Left hindlimb (tissue), 1 donor: ENCODE measurements at places on chromosomes 3 and 15.

DNA sequence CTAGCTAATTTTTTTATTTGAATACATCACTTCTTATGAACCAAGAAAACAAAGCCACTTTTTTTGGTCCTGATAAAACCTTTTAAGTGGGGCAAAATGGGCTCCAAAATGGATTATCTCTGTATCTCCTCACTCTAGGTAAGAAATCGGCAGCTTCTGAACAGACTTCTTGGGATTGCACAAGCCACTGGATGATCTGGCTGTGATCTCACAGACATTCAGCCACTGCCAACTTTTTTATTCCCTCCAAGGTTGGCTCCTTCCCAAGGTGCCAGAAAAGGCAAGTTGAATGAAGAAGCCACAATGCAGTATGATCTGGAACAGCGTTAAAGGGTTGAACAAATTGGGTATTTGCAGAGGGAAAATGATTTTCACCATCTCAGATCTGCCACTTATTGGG is 73.2 kb downstream of the PRICKLE2 start:
- DNase-seq, result no peak

DNA sequence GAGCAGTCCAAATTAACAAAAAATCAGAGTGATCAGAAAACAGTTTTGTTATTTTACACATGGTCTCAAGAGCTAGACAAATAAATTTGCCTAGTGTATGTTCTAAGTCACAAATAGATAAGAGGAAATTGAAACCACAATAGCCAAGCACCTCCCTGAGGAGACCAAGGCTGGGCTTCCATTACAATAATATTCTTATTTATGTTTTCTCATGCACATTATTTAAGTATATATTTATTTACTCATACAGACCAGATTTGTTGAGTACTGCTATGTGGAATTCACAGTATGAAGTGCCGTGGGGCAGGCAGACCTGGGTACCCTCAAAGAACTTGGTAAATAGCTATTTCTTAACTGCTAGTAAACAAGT is 242.3 kb upstream of the ICE2 start:
- no peak for DNase-seq

GRCh38 chr3:81164806-81165205 is 596.6 kb downstream of the GBE1 start:
- no peak for DNase-seq

- no peak for DNase-seq
These were observed at the start of gene LHFPL4 for GRCh38 chr3:9553021-9553947. Gene LHFPL4 (minus strand): TSS chr3:9553822. CDS start chr3:9552679, 1,143 bp downstream.

DNA sequence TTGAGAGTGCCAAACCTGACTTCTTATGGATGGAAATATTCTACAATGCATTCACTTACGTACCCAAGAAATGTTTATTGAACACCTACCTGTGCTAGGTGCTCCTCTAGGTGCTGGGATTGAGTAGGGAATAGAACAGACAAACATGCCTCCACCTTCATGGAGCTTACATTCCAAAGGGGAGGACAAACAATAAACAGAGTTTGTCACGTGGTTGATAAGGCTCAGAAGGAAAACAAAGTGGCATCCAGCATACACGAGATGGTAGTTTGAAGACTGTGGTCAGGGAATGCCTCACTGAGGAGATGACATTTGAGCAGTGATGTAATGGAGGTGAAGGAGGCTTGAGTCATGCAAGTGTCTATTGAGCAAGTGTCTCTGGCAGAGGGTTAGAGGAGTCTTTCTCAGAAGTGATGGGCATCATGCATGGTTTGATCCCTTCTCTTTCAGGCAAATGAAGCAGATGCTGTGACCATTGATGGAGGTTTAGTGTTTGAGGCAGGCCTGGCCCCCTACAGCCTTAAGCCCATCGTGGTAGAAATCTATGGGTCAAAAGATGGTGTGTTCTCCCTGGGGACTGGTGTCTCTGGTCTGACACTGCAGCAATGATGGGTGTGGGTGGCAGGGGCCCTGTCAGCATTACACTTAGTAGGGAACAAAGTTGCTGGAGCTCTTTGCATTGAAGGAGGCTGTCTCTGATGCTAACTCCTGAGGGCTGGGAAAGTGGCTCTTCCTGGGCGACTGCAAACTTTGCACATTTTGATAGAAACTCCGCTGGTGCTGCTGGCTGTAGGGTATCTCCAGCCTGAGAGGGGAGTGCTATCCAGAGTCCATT is 29.7 kb upstream of the TOPBP1 start:
- DNase-seq, result no peak

DNA sequence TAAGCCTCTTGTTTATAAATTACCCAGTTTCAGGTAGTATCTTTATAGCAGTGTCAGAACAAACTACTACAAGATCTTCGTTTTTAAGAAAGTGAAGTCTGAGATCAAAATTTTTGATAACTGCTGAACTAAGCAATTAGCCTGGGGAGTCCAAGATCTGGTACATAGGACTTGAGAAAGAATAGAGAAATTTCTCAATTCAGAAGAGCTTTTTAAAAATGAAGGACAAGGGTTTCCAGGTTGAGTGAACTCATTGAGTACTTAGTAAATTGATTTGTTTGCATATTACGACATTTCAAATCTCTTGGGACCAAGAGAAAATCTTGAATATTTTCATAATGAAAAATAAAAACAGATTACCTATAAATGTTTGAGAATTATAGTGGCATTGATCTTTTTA is 386.6 kb upstream of the THRB start:
- no peak for DNase-seq

GRCh38 chr3:137121704-137122314 is 164.0 kb downstream of the IL20RB start:
- no peak for DNase-seq

DNA sequence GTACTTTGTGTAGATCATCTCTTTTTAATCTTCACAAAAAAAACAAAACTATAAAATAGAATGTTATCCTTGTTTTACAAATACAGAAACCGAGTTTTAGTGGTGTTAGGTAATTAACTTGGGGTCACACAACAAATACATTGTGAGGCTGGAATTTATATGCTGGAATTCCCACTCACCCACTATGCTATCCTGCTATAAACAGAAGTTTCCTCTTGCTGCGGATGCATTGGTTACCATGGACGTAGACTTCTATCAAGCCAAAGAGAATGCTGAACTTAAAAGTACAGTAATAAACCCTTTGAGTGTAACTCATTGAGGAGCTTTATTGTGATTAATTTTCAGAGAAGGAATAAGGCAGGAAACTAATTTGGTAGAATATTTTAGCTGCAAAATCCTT is 9.2 kb downstream of the SNAP23 start:
- no peak for DNase-seq

GRCh38 chr3:138398791-138399575 is 35.4 kb upstream of the ESYT3 start:
- no peak for DNase-seq

- no peak for DNase-seq
These were observed 148.2 kb upstream of the TOPAZ1 start for GRCh38 chr3:44093531-44093930.

DNA sequence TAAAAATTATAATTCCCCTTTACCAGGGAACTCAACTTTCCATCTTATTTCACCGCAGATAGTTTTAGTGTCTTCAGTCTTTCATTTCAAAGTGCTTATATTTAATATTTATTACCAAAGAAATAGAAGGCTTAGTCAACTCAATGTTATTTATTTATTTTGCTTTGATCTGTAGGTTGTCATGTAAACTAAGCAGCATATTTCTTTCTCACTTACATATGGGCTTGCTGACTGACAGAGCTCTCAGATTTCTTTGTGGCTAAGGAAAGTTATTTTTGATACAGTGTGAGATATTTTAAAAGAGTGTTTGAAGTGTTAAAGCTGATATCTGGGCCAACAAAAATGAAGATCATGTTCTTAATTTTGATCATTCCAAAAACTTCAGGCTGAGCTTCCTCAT is 331.4 kb downstream of the ROBO1 start:
- DNase-seq, result no peak

- no peak for DNase-seq
These were observed 151.1 kb downstream of the CTNNB1 start for GRCh38 chr3:41350441-41350840.

DNA sequence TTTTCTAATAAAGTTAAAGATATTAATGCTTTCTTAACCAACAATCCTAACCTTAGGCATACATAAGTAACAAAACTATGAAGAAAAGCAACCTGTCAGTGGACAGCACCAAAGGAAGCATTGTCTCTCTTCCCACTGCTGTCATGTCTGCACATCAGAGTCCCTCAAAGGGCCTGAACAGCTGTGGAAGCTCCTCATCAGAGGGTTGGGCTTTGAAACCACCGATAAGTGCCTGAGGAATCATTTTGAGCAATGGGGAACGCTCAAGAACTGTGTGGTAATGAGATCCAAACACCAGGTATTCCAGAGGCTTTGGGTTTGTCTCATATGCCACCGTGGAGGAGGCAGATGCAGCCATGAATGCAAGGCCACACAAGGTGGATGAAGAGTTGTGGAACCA is 182.5 kb downstream of the FMN1 start:
- no peak for DNase-seq

GRCh38 chr3:51398595-51399310 is 7.7 kb downstream of the RBM15B start:
- DNase-seq, result no peak

GRCh38 chr15:31472636-31473384 is 146.2 kb downstream of the KLF13 start:
- peak; percentile 56 for DNase-seq

DNA sequence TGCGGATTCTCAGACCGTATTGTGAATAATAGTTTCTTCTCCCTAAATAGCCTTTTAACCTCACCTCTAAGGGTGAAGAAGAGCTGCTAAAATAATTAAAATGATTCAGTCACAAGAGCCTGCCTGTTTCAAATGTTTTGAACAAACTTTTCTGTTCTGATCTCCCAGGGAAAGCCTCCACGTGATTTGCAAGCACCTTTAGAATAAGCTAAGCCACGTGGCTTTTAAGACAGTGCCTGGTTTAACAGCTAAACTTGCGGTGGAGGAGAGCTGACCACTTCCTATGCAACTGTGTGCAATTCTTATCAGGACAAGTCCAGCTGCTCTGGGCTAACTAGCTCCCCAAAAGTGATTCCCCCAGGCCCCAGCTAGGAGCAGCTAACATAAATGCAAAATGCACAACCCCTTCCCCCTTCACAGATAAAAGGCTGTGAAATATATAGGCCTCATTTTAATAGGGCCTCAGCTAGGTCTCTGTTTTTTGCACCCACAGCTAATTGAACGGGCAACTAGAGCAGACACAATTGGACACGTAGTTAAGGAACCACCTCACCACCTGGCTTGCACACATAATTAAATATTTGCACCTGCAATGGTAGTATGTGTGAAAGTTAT is 401.2 kb upstream of the NR2F2 start:
- no peak for DNase-seq

- DNase-seq, result no peak
These were observed 641.8 kb downstream of the NTRK3 start for GRCh38 chr15:87614704-87615103.

- no peak for DNase-seq
These were observed 15.0 kb upstream of the KCNMB3 start for GRCh38 chr3:179265875-179266274.

DNA sequence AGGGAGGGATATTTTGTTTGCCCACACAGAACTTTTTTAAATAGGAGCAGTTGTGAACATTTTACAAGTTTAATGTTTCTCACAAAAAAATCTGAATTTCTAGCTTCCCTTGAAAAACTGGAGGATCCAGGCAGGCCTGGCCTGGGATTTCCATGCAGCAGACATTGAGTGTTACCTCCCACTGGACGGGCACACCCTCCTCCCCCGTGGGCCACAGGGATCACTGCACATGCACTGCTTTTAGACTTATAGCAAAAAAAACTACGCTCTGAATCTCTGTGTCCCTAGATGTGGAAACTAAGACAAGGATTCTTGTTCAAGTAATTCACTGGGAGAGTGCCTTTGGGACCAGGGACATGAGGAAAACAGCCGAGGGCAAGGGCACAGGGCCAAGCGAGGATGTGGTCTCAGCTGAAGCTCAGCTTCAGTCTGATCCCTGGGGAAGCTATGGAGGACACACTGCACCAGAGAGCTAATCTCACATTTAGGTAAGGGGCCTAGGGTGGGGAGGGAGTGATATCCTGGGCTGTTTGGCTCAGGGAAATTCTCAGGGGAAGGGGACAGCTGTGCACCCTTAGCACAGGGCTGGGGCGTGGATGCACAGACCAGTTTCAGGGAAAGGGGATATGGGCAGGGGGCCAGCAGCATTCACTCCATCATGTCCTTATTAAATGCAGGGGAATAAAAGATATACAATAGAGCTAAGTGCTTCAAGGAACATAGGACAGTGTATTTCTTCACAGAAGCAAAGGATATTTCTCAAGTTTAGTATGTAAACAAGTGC is 46.0 kb downstream of the FSIP1 start:
- DNase-seq, result peak; percentile 53

GRCh38 chr15:98996624-98997023 is 11.0 kb downstream of the PGPEP1L start:
- DNase-seq, result no peak

- DNase-seq, result no peak
These were observed 9.0 kb upstream of the UACA start for GRCh38 chr15:70772402-70772801.

DNA sequence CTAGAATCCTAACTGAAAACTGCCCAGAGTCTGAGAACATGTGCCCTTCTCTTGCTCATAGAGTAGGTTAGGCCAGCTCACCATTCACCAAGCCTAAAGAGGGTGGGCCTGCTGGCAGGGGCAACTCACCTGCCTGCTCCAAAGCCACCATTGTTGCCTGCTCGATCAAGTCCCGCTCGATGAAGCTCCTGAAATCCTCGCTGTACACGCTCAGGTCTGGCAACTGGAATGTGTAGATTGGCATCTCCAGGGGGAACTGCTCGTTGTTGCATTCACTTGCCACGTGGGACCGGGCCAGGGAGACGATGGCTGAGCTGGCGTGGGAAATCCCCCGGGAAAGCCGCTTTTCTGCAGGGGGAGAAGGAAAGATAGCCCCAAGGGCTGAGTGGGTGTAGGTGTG is 232.2 kb downstream of the KLF13 start:
- DNase-seq, result no peak

- no peak for DNase-seq
These were observed 8.7 kb upstream of the GPD1L start for GRCh38 chr3:32097768-32098167.

- no peak for DNase-seq
These were observed 52.6 kb downstream of the ARNT2 start for GRCh38 chr15:80456517-80457492.

GRCh38 chr3:196323016-196323415 is 5.0 kb upstream of the DYNLT2B start:
- no peak for DNase-seq

GRCh38 chr3:136262559-136262958 is 12.4 kb downstream of the PCCB start:
- no peak for DNase-seq

DNA sequence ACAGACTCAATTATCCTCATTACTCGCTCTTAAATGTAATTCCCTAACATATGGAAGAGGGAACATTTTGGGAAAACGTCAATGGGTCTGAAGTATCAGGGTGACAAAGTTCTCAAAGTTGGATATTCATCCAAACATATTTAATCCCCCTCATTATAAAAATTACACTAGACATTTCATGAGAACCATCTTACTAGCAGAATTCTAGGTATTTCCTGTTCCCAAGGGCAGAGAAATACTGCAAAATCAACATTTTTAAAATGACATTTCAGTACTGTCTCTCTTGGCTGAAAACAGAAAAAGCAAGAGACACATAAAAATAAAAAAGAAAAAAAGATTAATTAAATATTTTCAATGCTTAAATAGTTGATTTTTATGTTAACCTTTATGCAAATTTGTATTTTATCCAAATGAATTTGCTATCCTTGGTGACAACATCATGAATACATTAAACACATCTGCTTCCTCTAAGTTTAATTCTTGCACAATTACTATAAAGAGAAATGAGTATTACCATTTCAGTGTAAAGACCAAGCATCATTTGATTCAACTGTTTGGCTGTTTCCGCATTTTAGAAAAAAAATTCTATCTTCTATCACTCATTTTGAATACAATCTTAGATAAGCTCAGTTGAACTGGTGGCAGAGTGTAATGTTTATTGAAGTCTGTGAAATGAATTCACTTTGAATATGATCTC is 114.8 kb upstream of the COL8A1 start:
- DNase-seq, result no peak
